ENCODE measurements at places on chromosomes 2 and 18.

DNA sequence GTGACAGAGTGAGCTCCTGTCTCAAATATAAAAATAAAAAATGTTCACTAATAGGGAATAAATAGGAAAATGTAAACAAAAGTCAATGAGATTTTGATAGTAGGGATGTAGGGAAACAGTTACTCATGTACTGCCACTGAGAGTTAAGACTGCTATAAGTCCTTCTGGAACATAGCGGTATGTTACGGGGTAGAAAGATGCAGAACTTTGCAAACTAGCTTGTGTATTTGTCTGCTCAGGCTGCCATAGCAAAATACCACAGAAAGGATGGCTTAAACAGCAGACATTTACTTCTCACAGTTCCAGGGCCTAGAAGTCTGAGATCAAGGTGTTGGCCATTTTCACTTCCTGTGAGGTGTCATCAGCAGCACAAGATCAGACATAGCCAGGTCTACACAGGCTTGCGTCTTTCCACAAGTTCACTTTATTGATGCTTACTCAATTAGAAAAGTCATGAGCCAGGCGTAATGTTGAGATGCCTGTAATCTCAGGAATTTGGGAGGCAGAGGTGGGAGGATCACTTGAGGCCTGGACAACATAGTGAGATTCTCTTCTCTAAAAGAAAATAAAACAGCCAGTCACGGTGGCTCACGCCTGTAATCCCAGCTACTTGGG lies 8.8 kb downstream of the TXNDC2 start:
- no peak for DNase-seq

GRCh38 chr18:13441736-13442135 lies 223.2 kb downstream of the LDLRAD4 start:
- DNase-seq = no peak

DNA sequence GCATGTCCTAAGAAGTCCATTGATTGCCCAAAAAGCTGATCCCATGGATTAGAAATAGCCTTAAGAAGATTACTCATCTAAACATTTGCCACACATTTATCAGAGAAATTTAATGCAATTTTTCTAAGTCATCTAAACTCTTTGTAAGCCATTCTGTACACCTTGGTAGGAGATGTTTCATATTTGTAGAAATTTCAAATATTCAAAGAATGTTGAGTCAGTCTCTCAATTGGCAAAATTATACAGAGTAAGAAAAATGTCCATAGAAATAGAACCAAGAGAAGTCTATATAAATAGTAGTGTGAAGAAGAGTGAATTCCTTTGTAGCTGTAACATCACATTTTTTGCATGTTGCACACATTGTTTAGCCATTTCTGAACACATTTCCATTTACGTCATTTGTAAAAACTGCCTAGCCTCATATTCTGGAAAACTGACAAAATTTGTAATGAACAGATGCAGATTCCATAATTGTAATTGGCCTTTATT lies 128.6 kb downstream of the MSTN start:
- no peak for DNase-seq

GRCh38 chr2:126943612-126944348 lies 45.1 kb downstream of the TEX51 start:
- no peak for DNase-seq

- no peak for DNase-seq
These were observed 903.3 kb upstream of the KLHL29 start for GRCh38 chr2:22481486-22482259.

DNA sequence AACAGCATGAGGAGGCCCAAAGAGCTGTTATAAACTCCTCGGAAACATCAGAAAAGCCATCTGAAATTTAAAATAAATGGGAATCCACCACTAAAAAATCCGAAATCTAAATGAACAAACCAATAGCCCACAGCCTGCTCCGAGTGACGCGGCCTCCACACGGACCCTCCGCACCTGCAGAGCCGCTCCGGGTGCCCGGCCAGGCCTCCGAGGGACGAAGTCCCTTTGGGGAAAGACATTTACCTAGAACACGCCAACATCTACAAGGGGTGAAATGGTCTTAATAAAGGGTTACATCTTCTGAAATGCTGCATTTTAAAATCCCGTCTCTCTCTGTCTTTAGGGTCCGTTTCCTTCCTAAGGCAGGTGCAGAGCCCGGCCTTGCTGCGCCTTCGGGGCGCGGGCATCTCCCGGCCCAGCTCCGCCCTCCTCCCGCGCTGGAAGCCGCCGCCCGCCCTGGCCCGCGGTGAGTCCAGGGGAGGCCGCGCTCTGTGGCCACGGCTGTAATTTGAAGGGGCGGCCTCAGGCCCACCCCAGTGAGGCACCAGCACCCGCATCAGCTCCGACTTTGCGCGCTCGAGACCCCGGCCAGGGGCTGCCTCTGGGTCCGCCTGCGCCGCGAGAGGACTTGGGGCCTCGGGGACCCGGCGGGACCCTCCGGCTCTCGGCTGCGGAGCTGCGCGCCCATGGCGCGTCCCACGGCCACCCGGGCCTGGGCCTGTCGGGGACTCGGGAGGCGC lies 42.3 kb upstream of the CTDP1 start:
- DNase-seq = no peak

DNA sequence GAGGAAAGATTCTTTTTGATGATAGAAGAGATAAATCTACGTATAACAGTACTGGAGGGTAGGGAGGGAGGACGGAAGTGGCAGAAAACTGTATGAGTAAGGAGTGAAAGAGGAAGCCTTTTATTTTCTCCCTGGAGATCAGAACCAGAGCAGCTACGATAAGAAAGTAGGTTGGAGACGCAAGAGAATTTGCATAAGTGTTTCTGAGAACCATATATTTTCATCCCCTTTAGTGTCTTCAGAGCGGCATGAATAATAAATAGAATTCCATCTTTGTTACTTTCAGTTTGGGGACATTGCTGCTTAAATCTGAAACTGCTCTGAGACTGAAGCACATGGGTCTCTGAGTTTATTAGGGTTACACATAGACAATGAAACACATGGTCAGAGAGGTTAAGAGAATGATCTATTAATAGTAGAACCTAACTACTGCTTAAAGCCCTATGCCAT lies 230.2 kb upstream of the TNP1 start:
- no peak for DNase-seq

- no peak for DNase-seq
These were observed 140.8 kb downstream of the DDX1 start for GRCh38 chr2:15732341-15733077.

DNA sequence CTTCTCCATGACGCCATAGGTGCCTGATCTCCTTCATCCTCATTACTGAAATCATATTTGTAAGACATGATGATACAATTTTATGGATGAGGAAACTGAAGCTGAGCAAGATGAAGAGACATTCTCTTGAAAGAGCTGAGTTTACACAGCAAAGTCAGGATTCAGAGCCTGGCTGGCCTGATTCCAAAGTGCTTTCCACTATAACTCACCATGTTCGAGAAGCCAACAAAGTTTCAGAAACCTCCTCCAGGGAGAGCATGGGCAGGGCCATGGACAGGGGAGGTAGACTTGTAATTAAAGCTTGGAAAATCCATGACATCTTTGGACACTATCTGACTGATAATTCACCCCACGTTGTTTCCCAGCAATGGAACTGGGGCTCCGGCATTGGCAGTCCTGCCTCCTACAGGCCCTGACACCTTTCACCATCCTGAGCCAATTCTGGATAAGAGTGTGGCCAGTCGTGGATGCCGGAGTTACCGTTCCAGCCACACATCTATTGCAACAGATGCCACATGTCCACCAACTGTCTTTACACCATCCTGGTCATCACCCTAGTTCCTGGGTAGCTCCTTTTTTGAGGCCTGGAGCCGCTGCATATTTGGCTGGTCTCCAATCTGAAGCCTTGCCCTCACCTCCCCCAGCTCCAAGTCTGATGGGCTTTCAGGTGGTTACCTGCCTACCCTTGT lies 85.0 kb upstream of the PPP1CB start:
- no peak for DNase-seq

- no peak for DNase-seq
These were observed 11.9 kb downstream of the FIGN start for GRCh38 chr2:163723881-163724280.

- DNase-seq = no peak
These were observed 10.7 kb upstream of the CASP10 start for GRCh38 chr2:201172279-201172678.

DNA sequence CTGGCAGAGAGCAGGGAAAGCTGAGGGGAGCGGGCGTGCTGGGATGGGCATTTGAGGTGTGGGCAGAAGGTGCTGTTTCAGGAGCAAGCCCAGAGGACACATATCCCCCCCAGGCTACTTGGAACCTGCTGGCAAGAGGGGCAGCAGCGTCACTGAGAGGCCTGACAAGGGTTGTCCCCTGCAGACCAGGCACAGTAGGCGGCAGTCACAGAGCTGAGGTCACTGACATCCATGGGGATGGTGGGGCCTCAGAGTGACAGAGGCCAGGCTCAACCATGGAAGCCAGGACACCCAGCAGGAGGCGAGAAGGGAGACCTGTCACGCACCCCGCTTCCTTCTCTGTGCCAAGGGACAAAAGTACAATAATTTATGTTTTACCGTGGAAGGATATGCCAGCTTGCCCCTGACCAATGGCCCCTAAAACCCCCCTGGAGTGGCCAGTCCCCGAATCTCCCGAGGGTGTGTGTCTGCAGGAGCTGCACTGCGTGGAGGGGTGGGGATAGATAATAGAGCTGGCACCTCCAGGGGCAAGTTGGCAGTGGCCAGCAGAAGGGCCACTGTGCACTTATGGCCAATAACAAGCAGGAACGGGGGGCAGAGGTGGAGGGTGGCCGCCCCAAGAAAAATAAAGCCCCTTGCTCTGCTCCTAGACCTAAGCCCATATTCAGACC lies 86.3 kb upstream of the SLC66A3 start:
- DNase-seq = no peak

DNA sequence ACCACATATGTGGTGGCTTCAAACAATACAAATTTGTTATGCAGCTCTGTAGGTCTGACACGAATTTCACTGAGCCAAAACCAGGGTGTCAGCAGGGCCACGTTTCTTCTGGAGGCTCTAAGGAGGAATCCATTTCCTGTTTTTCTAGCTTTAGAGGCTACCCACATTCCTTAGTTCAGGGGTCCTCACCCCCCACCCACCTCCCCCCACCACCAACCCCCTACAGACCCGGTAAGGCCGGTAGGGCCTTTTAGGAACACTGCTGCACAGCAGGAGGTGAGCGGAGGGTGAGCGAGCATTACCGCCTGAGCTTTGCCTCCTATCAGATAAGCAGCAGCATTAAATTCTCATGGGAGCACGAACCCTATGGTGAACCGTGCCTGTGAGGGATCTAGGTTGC lies 10.6 kb upstream of the SLC39A10 start:
- DNase-seq = no peak

DNA sequence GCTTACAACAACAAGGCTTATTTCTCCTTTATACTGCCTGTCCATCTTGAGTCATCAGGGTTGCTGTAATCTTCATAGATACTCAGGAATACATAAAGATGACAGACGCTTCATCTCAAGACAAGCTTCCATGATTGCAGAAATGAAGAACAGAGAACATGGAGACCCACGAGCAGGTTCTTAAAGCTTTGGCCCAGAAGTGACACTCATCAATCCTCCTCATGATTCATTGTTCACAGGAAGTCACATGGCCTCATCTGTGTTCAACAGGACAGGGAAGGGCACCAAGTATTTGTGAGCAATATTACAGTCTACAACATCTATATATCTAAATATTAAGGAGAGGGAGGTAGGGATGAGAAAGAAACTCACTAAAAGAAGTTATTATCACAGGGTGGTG lies 36.5 kb upstream of the PGAP1 start:
- DNase-seq = no peak

DNA sequence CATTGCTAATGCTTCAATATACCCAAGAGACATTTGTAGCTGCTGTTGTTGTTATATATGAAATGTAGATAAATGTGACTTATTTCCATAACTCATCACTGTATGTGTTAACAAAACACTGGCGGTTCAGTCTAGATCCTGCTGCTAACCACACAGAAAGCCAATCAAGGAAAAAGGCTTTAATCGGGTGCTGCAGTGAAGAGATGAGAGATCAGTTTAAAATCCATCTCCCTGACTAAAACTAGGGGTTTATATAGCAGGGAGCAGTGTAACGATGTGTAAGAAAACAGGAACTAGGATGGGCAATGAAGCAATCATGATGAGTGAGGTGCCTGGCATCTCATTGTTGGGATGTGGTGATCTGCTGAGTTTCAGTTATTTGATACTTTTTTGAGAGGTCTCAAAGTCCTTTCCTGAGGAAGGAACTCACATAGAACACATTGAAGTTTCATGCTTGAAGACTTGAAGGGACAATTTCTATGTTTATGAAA lies 677.7 kb upstream of the CDH7 start:
- DNase-seq = no peak

- no peak for DNase-seq
These were observed 34.6 kb upstream of the INSIG2 start for GRCh38 chr2:118053681-118054080.

GRCh38 chr2:52732849-52733395 lies 1034.7 kb upstream of the CHAC2 start:
- DNase-seq = no peak

- no peak for DNase-seq
These were observed 261.5 kb downstream of the MYCN start for GRCh38 chr2:16201848-16202247.

GRCh38 chr2:174752403-174753037 lies 11.8 kb downstream of the CHRNA1 start:
- no peak for DNase-seq

Measured in activated T-helper 1 cell treated with anti-CD3 and anti-CD28 coated beads, Interleukin-2, amount 50 U/mL, for 16 hours (primary cell).